Stimulated activated effector memory CD8-positive, alpha-beta T cell treated with anti-CD3 and anti-CD28 coated beads, Interleukin-12 subunit alpha, Interleukin-12 subunit beta, amount 100 ng/mL, for 72 hours (primary cell): ENCODE measurements at places on chromosomes 11 and 22.
A peak's percentile ranks its signal among the peaks of the same experiment; 100 is the strongest.

DNA sequence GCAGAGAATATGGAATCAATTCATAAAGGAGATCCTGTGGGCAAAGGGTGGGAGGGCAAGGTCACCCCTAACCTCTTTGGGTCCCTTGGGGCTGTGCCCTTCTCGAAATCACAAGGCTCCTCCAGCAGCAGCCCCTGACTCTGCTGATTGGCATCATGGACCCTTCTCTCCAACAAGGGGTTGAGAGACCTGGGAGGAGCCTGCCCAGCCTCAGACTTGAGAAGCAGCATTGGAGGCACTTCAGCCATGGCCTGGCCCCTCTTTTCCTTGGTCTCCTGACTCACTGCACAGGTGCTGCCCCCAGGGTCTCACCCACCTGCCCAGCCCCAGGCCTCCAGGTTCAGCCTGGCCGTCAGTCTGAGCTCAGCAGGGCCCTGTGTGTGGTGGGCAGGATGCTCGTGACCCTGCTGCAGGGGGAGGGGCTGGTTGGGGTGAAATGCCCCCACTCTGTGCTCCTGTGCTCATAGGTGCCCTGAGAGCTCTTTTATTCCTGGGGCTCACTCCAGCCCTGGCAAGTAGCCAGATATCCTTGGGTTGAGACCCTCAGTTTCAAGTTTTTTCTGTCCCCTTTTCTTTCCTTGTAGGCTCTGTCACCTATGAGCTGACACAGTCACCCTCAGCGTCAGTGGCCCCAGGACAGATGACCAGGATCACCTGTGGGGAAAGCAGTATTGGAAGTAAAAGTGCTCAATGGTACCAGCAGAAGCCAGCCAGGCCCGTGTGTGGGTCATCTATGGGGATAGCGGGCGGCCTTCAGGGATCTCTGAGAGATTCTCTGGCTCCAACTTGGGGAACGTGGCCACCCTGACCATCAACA, 110.8 kb downstream of the GGTLC2 start:
- no peak for DNase-seq

- no peak for DNase-seq
These were observed 5.5 kb upstream of the DUSP18 start for GRCh38 chr22:30673136-30673535.

DNA sequence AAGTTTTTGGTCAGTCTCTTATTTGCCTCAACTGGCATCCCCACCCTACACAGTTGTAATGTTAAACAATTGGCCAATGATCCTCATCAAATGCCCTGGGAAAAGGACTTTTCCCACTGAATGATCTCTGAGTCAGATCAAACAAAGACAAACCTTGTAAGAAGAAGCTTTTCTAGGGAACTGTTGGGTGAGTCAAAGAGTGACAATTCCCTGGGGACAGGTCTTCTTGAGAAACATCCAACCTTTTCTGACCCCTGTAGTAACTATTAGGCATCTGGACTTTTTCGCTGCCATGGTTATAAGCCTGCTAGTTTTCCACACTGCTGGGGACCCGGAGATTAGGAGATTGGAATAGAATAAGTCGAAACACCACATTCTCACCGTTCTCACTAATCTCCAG, 789.8 kb upstream of the API5 start:
- no peak for DNase-seq

DNA sequence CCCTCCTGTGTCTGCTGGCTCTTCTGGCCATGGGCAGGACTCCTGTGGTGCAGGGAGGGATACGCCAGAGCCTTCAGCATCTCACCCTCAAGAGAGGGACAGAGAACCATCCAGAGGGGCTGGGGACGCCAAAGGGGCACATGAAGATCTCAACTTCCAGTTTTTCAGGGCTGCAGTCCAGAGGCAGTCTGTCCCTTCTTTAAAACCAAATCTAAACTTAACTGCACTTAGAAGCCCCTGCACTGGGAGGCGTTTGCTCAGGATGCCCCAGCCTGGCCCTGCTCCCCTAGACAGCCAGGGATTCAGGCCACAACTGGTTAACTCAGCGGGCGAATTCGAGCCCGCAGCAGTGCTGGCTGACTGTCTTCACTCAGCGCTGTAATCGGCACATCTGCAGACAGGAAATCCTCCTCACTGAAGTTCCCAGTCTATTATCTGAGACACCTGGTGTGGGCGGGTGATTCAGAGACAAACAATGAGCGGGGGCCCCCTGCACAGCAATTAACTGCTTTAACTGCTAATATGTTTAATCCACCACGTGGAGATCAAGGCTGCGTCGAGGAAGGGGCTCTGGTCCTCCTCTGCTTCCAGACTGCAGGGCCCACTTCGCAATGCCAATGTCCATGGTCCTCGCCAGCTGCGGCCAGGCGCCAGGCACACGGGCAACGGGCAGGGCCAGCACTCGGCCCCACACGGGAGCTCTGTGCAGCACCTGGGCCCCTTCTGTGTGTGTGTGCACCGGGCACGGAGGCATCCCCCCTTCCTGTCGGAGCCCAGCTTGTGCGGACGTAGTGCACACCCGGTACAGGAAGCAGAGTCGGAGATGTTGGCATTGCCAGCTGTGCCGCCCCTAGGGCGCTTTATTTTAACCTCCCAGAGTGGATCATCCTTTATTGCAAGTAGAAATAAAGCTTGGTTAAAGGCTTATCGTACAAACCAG, 36.9 kb upstream of the GNB1L start:
- peak; percentile 77 for DNase-seq

DNA sequence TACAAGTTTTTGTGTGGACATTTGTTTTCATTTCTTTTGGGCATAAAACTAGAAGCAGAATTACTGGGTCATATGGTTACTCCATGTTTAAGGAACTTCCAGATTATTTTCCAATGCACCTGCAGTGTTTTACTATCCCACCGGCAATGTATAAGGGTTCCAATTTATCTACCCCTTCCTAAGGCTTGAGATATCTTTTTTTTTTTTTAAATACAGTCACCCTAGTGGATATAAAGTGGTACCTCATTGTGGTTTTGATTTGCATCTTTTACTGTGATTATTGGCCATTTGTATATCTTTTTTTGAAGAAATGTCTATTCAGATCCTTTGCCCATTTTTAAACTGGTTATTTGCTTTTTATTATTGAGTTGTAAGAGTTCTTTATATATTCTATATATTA, 34.6 kb upstream of the UCP3 start:
- no peak for DNase-seq

DNA sequence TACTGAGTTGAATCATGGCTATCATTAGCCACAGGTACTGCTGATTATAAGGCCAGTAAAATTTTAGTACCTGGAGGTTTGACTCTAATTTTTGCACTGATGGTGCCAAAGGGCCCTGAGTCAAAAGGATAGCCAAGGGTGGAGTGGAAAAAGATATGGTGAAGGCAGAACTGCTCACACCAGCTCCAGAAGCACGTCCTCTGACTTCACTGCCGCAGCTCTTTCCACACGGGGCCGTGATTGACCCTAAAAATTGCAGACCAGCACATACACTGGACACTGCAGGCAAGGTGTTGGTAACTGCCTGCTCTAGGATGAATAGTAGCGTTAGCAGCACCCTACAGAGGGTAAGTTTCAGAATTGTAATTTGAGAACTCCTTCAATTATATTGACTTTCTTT, 25.4 kb upstream of the GRIK4 start:
- no peak for DNase-seq

- no peak for DNase-seq
These were observed 73.2 kb downstream of the KIAA1671 start for GRCh38 chr22:25025491-25026400.

- DNase-seq, result peak; percentile 54
These were observed 607 bp downstream of the PLAAT3 start for GRCh38 chr11:63613517-63614135.

DNA sequence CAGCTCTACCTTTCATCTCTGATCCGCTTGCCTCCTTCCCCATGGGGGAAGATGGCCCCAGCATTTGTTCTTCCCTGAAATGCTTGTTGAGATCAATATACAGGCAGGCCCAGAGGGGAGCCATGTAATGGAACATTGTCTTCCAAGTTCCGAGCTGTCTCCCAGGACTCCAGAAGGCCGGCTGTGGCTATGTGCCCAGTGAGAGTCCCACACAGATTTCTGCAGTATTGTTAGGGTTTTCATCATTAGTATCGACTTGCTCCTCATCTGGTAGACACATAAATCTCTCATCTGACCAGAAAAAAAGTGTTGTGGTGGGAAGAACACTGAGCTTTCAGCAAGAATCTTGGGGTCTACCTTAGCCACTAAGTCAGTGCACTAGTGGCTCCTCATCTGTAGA, 163.4 kb downstream of the TRIM29 start:
- DNase-seq, result no peak

DNA sequence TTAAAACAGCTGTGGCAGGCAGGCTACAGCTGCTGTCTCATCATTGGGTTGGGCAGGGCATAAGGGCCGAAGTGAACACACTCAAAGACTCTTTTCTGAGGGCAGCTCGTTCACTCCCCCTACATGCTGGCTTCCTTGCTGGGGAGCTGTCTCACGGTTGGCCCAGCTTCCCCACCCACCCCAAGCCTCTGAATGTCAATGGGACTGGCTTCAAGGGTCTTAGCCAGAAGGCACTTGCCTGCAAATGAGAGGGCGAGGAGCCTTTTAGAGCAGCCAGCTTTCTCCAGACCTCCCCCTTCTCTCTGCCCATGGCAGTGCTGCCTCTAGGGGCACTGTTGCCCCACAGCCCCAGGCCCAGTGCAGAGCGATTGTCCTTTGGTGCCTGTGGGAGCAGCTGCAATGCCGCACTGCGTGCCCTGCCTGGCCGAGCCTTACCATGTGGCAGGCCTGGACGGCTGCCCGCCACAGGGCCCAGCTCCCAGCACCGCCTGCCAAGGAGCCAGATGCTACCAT, 94.7 kb upstream of the RASSF10 start:
- DNase-seq, result no peak

DNA sequence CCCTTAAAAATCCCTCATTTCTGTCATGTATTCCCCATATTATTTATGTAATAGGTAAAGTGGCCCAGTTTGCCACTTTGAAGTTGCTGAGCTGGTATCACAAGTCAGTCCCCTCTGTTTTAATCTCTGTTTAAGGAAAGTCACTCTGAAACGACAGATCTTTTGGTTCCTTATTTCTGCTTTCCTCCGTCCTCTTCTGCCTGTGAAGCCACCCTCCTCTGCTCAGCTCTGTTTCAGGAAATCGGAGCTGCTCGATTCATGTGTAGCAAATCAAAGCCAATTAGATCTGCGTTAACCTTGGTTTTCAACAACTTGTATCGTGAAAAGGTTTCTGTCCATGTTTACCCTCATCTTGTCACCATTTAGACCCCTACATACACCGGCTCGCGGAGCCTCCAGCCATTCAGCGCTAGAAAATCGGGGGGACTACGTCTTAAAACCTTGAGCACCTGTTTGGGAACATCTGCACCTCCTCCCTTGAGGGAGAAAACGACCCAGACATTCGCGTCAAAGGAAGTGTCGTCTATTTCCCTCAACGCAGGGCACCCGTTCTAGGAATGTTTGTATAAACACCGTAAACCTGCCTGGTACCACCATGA, 576 bp upstream of the SC5D start:
- no peak for DNase-seq

- peak; percentile 82 for DNase-seq
These were observed 2.4 kb upstream of the SYT8 start for GRCh38 chr11:1832211-1832919.

DNA sequence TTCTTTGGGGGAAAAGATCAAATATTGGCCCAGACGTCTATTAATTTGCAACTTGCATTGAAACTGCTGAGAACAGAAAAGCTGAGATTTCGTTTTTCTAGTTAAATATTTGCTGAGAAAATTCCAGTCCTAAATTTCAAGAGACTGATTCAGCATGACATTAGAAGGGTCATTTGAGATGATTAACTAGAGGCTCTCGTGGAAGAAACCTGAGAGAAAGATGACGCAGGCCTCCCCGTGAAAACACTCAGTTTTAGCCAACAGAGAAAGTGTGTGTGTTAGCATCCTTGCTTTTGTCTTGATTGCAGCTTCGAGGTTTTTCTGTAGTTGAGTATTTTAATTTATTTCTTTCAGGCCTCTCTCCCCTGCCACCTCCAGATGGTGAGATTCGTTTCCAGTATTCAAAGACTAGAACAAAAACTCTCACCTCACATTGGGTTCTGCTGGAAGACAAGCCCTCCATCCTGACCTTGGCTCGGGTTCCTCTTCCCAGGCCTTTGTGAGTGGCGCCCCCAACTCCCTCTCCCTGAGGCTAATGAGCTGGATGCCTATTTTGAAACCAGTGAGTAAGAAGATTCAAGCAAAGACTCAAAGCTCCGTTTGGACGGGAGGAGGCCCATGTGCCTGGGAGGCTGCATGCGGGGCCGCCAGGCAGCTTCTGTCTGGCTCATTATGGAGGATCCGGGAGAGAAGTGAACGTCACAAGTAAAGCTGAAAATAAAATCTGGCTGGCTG, 52.4 kb downstream of the CELSR1 start:
- no peak for DNase-seq

DNA sequence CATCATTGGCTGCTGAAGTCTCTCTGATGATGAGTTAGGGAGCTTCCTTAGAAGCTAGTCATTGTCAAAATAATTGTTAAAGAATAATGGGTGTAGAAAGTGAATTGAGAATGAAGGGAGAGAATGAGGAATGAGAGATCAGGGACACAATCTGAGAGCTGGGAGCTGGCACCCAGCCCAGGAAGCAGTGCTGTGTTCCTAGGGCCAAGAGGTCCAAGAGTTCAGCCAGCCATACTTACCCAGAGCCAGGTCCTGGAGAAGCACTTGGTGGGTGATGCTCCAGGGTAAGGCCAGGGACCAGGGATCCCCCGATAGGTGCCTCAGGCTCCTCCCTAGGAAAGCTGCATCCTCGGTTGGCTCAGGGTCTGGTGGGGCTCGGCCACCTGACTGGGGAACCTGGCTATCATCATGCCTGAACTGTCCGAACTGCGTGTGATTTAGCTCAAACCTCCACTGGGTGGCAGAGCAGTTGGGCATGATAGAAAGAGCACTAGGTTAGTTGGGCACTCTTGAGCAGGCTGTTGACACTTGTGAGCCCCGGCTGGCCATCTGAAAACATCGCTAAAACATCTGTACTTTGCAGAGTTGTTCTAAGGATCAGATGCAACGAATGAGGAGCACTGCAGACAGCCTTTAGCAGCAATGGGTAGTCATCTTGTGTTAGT, 123.9 kb upstream of the NCAM1 start:
- no peak for DNase-seq

DNA sequence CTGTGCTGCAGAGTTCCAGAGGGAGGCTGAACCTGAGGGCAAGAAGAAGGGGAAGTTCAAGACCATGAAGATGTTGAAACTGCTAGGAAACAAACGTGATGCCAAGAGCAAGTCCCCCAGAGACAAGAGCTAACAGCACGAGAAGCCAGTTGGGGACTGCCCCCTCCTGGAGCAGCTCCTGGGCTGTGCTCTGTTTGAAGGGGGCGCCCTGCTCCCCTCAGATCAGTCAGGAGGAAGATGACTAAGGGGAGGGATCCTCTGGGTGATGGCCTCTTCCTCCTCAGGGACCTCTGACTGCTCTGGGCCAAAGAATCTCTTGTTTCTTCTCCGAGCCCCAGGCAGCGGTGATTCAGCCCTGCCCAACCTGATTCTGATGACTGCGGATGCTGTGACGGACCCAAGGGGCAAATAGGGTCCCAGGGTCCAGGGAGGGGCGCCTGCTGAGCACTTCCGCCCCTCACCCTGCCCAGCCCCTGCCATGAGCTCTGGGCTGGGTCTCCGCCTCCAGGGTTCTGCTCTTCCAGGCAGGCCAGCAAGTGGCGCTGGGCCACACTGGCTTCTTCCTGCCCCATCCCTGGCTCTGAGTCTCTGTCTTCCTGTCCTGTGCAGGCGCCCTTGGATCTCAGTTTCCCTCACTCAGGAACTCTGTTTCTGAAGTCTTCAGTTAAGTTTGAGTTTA, 12.6 kb downstream of the C22orf23 start:
- no peak for DNase-seq
